ENCODE measurements at places on chromosomes 3 and 15.

DNA sequence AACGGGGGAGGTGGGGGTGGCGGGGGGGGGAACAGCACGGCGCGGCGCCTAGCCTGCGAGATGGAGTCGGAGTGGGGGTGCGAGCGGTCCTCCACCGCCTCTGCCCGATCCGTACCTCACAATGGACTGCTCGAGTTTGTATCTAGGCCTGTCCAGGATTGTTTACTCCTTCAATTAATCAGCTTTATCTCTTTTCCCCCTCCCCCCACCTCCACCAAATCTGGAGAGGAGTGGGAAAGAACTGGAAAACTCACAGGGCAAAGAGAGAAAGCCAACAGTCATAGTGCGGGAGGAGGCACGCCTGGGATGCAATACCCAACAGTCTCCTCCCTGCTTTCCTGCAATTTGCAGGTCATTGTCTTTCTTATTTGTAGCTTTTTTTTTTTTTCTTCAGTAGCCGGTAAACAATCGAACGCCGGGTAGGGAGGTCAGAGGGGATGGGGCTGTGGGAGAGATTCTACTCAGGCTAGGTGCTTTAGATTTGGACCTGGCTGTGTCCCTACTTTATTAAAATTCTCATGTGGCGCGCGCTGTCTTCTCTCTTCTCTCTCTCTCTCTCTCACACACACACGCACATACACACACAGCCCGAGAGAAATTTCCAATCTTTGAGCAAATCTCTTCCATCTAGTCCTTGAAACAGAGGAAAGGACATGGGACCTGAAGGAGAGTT is 6.9 kb upstream of the MEIS2 start:
- ATAC-seq: no peak

GRCh38 chr3:46558184-46559043 is 7.7 kb downstream of the LRRC2 start:
- peak; percentile 66 for ATAC-seq

GRCh38 chr15:99333413-99333812 is 82.1 kb downstream of the LRRC28 start:
- no peak for ATAC-seq

DNA sequence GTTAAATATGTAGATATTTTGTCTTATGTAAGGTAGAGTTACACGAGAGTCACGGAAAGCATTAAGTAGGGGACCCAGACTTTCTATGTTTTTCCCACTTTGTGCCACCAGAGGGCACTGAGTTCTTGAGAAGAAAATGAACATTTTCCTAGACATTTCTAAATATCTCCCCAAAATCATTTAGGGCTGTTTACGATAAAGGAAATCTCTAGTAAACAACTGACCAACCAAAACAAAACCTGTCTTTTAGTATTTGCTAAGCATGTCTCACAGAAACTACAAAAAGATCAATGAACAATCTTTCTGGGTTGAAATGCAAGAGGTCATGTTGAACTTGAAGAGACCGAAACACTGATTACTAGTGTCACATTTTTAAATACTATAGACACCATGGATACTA is 16.1 kb downstream of the POU1F1 start:
- ATAC-seq: no peak

DNA sequence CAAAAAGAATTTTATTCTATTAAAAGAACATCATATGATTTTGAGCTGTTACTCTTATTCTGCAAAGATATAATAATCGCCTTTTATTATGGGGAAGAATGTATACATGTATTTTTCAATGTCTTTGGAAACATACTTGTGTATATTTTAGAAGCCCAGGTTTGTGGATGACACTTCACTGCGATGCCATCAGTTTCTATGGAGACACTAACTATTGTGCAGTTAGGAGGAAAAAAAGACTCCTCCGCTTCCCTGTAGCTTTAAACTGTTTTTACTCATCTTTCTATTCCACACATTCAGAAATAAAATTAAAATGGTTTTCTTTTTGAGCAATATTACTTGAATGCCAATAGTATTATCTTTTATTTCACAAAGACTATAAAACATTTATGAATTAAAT is 305.0 kb downstream of the NLGN1 start:
- ATAC-seq: no peak

DNA sequence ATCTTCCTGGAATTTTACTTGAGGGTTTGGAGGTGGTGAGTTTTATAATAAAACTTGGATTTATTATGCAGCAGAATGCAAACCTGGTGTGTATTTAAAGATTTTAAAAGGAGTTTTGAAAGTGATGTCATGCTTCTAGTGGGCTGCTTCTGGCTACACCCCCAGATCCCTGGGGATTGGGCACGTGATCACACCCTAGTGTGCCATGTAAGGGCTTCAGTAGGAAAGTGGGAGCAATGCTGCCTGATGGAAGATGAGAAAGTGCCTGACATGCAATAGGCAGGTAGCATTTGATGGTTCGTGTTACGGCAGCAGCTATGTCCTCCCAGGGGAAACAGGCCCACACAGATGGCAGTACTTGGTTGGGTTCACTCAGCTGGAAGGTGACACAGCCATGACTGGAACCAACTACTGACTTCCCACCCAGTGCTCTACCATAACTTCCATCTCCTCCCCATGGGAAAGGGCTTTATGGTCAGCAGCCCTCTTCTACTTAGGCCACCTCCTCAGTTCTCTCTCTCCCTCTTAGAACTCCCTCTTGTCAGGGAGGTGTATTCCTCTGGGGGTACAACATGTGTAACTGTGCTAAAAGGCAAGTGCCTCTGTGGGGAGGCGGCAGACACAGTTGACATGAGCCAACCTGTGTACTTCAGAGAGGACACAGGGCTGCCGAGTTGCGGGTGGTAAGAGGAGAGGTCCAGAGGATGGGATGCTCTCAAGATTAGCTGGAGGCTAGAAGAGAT is 5.6 kb downstream of the ITPKA start:
- no peak for ATAC-seq

Measured in activated CD4-positive, CD25-positive, alpha-beta regulatory T cell treated with anti-CD3 and anti-CD28 coated beads, Interleukin-2, amount 50 U/mL, for 24 hours (primary cell).